Esophagus squamous epithelium (tissue), 5 donors: ENCODE measurements at places on chromosomes 2 and 18.

- no peak overlapping the region for H3K27ac ChIP-seq
- no peak overlapping the region for H3K4me3 ChIP-seq
- peaks cover 25% of the 10 kb centered on the region for H3K4me1 ChIP-seq
- no peak for DNase-seq
These were observed 1.4 kb upstream of the STEAP3 start for GRCh38 chr2:119222213-119222612.

DNA sequence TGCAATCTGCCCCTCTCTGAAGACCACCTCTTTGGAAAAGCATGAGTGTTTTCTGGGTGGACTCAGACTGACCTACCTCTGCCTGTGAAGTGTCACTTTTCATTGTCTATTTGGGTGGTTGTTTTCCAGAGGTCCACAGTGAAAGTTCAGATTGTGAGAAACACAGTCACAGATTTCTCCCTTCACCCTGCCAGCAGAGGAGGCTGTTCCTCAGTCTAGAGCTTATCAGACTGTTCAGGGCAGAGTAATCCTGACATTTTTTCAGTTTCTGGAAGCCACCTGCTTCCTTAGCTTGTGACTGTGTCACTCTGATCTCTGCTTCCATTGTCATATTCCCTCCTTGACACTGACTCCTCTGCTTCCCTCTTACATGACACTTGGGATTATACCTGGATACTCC is 55.4 kb upstream of the RMP24 start:
- no peak overlapping the region for H3K4me3 ChIP-seq
- H3K36me3 ChIP-seq = no peaks in the 10 kb centered on the region
- no peaks in the 10 kb centered on the region for H3K27me3 ChIP-seq
- no peak for DNase-seq
- H3K27ac ChIP-seq = no peak overlapping the region
- H3K4me1 ChIP-seq = no peaks in the 10 kb centered on the region

DNA sequence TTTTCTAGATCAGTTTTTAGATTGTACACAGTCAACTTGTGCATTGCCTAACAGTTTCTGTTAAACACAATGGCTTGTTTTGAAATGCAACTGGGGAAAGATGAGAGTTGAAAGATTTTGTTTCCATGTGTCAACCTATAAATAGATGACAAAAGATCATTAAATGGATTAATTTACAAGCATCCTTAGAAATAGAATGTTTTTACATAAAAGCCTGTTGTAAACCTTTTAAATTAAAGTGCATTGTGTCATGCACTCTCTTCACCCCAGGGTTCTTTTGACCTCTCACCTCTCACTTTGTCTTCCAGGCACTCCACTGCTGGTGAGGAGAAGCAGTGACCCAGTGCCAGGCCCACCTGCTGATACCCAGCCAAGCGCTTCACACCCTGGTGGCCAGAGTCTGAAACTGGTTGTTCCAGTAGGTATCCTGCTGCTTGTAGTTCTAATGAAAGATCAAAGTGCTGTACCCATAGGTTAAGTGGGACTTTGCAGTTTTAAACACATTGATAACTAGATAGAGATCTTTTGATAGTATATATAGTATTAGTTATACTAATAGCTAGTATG is 502.1 kb downstream of the PARD3B start:
- H3K27ac ChIP-seq = no peak overlapping the region
- H3K4me3 ChIP-seq = no peak overlapping the region
- H3K27me3 ChIP-seq = no peaks in the 10 kb centered on the region
- H3K4me1 ChIP-seq = no peaks in the 10 kb centered on the region
- no peak for DNase-seq

DNA sequence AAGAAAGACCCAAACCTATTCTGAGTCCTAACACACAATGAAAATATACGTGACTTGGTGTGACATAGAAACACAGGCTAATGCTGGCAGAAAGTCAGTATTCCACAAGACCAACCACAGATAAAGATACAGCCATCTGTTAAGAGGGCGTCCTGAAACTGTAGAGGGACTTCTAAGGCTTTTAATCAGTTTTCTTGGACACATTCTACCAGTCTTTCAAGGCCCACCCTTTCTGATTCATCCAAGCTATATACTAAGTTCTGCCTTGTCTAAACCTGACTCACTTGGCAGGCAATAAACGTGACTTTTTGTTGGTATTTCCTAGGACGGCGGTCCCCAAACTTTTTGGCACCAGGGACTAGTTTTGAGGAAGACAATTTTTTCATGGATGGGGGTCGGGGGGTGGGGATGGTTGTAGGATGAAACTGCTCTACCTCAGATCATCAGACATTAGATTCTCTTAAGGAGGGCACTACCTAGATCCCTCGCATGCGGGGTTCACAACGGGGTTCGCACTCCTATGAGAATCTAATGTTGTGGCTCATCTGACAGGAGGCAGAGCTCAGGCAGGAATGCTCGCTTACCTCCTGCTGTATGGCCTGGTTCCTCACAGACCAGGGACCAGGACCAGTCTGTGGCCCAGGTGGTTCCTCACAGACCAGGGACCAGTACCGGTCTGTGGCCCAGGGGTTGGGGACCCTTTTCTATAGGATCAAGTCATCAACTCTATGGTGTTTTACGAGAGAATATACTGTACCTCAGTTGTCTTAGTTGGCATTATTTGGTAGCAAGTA is 61.4 kb downstream of the SP3 start:
- no peak overlapping the region for H3K27ac ChIP-seq
- H3K27me3 ChIP-seq = no peaks in the 10 kb centered on the region
- DNase-seq = no peak
- no peaks in the 10 kb centered on the region for H3K4me1 ChIP-seq
- peaks cover 53% of the 10 kb centered on the region for H3K36me3 ChIP-seq

GRCh38 chr18:9831723-9832199 is 54.0 kb upstream of the TXNDC2 start:
- H3K4me3 ChIP-seq = no peak overlapping the region
- DNase-seq = no peak
- H3K36me3 ChIP-seq = no peaks in the 10 kb centered on the region
- H3K27ac ChIP-seq = peak overlapping the region; percentile 6
- no peaks in the 10 kb centered on the region for H3K27me3 ChIP-seq

GRCh38 chr2:36615222-36615621 is 17.3 kb upstream of the FEZ2 start:
- DNase-seq = no peak
- H3K36me3 ChIP-seq = no peaks in the 10 kb centered on the region
- no peak overlapping the region for H3K27ac ChIP-seq
- no peak overlapping the region for H3K4me3 ChIP-seq

DNA sequence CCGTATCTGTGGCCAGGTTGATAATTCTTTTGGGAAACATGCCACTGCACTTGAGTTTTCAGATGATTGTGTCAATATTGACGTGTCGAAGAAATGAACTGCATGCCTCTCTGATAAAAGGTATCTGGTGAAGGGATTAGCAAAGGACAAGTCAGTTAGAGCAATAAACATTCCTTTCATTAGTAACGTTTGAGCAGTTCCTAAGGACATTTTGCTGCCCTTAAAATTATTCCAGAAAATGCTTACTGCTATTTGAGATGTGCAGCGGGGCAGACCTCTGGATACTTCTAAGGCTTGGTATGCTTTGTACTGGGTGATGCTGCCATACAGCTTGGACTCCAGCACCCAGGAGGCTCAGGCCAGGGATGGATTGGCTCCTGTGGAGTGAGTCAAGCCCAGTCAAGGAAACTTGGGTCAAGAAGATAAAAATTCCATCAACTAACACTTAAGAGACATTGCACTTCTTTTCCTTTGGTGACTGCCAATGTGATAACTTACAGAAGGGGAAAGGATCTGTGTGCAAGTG is 166.7 kb downstream of the FHOD3 start:
- H3K27me3 ChIP-seq = no peaks in the 10 kb centered on the region
- no peak for DNase-seq
- H3K27ac ChIP-seq = no peak overlapping the region
- no peak overlapping the region for H3K4me3 ChIP-seq
- no peaks in the 10 kb centered on the region for H3K36me3 ChIP-seq
- H3K4me1 ChIP-seq = no peaks in the 10 kb centered on the region

DNA sequence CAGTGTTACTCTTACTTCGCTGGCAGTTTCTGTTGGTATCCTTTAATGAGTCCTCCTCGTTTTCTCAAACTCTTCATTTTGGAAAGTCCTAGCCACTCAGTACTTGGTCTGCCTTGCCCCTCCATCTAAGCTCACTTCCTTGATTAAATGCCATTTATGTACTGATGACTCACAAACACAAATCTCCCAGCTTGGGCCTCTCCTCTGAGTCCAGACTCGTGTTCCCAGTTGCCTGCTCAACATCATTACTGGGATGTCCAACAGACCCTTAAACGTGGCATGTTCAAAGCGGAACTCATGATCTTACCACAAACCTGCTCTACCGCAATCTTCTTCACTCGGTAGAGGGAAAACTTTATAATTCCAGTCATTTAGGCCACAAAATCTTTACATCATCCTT is 13.8 kb upstream of the CCDC68 start:
- DNase-seq = no peak
- H3K36me3 ChIP-seq = no peaks in the 10 kb centered on the region
- H3K4me1 ChIP-seq = no peaks in the 10 kb centered on the region
- no peak overlapping the region for H3K27ac ChIP-seq

DNA sequence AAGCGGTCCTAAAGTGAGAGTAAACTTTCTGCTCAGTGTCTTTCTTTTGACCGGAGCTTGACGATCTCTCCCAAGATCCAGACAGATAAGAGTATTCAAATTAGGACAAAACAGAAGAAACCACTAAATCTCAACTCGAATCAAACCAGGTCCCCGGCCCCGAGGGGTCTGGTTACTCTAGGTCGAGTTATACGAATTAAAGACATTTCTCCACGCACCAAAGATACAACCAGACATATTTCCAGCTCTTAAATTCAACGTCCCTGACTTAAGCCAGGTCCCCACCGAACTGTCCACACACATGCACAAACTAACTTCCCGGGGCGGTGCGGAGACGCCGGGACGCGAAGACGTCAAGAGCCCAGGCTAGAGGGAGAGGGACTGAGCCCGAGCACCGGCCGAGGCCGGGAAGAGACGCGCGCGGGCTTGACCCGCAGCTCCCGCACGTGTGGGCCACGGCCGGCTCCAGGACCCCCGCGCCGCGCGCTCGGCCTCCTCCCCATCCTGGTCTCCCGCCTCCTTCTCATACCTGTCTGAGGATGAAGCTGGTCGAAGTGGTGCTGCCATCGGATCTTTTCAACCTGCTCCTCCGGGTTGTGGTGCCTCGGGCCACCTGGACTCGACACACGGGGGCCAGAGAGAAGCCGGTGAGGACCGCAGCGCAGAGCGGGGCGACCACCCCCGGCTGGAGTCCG is 896 bp downstream of the CACNB4 start:
- no peak for DNase-seq
- H3K4me1 ChIP-seq = no peaks in the 10 kb centered on the region
- H3K4me3 ChIP-seq = peak overlapping the region; percentile 72

DNA sequence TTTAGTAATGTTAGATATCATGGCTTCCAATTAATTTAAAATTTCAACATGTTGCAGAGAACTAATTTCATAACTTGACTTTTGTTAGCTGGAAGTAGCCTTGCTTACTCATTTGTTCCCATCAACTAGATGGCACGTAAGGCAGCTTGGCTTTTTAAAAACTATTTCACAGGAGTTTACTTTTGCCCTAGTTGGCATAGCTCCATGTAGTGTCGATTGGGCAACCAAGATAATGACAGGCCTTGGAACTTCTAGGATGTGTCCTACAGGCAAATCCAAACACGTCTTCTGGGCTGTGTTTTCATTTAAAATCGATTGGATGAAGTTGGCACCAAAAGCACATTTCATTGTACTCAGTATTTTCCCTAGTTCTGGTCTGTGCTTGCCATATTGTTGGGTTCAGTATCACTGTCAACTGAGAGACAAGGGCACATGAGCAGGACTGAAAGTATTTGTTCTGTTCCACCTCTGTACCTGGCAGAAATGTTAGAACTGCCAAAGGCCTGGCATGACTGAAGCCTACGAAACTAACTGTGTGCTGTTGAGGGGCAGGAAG is 29.4 kb downstream of the HADHB start:
- no peak for DNase-seq
- peaks cover 42% of the 10 kb centered on the region for H3K36me3 ChIP-seq
- peak overlapping the region; percentile 86 for H3K27ac ChIP-seq
- H3K4me3 ChIP-seq = no peak overlapping the region

DNA sequence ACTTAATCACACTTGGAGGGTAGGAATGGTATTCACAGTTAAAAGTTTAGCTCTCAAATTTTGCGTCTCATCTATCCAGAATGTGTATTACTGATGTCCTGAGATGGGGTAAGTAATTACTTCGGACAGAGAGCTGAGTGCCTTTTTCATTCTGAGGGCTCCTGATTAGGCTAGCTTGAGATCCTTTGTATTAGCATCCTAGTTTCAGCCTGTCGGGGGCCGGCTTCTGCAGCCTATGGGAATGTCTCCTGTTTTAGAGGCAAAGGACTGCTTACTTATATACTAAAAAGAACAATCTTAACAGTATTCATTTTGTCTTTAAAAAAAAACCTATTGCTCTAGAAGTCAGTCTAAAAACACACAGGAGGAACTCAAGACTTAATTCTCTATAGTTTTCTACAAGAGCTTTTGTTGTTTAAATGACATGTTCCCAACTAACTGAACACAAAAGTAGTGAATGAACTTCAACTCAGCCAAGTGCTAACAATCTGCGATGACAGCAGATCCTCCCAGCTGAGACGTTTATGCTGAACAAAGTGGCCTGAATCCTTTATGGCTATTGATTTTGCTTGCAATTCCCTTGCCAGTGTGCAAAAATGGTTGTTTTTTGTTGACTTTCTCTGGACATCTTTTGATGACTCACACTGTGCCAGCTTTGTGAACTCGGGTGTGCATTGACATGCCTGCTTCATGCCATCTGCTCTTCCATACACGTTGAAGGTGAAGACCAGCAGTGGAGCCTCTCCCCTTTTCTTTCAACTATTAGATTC is 118.7 kb downstream of the LYPD6B start:
- no peaks in the 10 kb centered on the region for H3K4me1 ChIP-seq
- H3K36me3 ChIP-seq = no peaks in the 10 kb centered on the region
- H3K27ac ChIP-seq = no peak overlapping the region
- H3K27me3 ChIP-seq = no peaks in the 10 kb centered on the region

- H3K36me3 ChIP-seq = no peaks in the 10 kb centered on the region
- H3K27ac ChIP-seq = no peak overlapping the region
- H3K4me3 ChIP-seq = no peak overlapping the region
- no peak for DNase-seq
- no peaks in the 10 kb centered on the region for H3K27me3 ChIP-seq
These were observed 248.9 kb upstream of the RBBP8 start for GRCh38 chr18:22684268-22684667.

GRCh38 chr18:48905513-48905912 is 45.3 kb downstream of the SMAD7 start:
- H3K4me3 ChIP-seq = no peak overlapping the region
- peaks cover 14% of the 10 kb centered on the region for H3K4me1 ChIP-seq
- no peak overlapping the region for H3K27ac ChIP-seq
- DNase-seq = no peak
- H3K27me3 ChIP-seq = no peaks in the 10 kb centered on the region
